Kidney tubule cell (primary cell): ENCODE measurements at places on chromosomes 12 and 14.
A peak's percentile ranks its signal among the peaks of the same experiment; 100 is the strongest.

DNA sequence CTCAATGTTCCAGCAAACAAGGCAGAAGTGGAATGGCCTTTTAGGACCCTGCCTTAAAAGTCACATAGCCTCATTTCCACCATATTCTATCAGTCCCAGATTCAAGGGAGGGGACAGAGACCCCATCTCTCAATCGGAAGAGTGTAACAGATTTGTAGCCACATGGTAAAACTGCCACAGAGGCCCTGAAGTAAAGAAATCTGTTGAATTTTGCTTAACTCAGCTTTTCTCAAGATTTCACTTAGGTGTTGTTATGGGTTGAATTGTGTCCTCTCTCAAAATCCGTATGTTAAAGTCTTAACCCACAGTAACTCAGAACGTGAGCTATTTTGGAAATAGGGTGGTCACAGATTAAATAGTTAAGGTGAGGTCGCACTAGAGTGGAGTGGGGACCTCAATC is 22.7 kb upstream of the CCDC60 start:
- no peak for DNase-seq

DNA sequence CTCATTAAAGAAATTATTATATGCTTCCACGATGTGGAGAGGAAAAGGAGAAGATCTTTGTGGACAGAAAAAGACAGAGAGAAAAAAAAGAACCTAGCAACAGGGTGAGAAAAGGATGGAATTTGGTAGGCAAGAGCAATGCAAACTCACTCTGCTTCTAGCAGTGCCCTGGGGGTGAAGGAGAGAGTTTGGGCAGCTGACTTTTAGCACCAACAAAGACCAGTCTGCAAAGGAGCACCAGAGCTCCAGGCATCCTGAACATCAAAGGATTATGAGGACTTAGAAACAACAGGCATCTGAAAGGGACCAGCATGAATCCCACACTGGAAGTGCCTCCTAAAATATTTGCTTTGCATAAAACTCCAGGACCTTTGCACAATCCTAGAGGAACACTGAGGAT is 32.8 kb upstream of the RERG start:
- DNase-seq = no peak

DNA sequence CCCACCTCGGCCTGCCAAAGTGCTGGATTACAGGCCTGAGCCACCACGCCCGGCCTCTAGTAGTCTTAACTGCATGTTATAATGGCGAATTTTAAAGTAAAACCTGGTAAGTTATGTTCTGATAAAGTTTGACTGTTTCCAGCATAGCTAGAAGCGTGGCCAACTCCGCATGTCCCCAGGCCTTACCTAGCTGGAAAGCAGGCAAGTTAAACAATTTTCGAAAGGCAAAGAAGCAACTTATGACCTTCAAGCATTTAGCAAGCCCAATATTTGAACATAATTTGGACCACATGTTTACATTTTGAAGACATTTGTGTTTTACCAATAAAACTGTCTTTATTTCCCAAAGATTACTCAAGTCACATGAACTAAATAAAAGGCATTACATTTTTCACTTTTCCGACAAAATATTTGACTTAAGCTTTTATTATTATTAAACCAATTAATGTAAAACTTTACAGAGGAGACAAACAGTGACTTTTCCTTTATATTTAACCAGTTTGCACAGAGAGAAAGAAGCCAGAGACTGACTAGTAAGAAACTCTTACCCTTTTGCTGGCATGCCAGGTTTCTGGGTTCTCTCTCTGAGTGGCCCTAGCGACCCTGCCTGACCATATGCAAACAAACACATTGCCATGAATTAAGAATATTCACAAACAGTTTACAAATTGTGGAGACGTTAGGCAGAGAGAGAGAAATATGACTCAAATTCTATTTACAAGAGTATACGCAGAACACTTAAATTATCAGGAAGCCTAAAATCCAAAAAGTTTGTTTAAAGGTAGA is 106.3 kb downstream of the RIN3 start:
- no peak for DNase-seq

DNA sequence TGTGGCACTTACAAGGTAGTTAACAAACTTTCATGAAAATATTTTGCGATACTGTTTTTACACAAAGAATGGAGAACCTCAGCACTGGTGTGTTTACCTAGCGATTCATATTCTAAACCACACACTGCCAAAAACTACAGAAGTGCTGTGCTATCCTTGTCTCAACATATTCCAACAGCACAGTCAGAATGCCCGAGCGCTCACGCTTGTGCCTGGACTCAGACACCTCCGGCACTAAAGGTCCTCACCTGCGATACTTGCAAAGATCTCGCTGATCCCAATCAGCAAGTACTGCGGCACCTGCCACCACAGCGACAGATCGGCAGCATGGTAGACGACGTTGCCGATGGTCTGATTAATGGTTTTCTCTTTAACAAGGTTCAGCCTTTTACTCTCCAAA is 23.2 kb downstream of the SLC15A4 start:
- no peak for DNase-seq

GRCh38 chr12:68406134-68406576 is 74.0 kb upstream of the MDM1 start:
- DNase-seq = peak; percentile 58

DNA sequence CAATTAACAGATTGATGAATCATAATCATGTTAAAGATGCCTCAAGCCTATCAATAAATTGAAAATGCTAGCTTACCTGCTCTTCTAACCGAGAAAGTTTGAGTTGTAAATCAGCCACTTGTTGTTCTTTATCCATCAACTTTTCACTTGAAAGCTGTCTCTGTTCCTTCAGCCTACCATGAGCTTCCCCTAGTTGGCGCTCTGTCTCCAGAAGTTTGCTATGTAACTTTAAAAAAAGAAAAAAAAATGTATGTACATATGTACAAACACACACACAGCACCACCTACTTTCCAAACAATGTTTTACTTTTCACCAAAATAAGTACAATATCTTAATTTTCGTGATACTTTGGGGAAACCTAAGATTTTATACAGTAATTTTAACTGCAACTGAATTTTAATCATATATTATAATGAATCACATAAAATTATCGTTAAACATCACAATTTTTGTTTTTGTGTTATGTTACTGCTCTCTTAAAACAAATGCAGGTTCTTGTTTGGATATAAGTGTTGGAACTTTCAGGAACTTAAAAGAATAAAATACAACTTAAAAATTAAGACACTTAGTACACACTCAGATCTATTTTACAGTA is 101.2 kb downstream of the EEA1 start:
- peak; percentile 42 for DNase-seq

DNA sequence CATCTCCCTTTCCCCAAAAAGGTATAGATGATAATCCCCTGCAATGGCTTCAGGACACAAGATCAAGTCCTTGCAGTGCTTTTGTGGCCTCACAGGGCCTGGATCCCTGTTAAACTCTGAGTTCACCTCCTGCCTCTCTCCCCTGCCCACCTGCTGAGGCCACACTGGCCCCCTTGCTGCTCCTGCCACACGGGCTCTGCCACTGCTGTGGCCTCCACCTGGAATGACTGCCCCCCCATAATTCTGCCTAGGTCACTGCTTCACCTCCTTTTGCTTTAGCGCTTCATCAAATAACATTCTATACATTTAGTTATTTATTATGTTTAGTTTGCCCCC is 653 bp upstream of the IFI27 start:
- no peak for DNase-seq

DNA sequence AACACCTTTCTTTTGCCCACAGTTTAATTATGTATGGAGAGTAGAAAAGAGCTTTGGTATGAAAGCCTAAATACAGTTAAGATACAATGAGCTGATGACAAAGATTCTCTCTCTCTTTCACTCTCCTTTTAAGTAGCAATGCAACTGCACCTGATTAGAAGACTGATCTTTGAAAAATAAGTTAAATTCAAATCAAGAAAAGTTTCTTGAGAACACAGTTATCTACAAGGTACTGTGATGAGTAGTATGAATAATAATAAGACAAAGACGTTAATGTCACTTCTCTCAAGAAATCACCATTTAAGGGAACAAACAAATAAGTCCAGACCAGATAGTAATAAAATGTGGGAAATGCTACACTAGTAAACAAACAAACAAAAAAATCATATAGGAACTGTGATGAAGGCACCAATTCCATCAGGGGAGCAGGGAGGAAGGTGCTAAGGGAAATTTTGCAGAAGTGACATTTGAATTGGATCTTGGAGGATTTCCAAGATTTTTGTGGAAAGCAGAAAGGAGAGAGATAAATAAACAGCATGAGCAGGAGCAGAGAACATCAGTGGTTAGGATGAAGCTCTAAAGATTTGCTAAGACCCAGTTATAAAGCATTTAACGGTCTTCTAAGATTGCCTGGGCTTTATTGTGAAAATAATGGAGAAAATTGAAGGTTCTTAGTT is 65.2 kb upstream of the STK38L start:
- DNase-seq = no peak

- no peak for DNase-seq
These were observed 3.9 kb upstream of the BLOC1S1 start for GRCh38 chr12:55711786-55712553.

DNA sequence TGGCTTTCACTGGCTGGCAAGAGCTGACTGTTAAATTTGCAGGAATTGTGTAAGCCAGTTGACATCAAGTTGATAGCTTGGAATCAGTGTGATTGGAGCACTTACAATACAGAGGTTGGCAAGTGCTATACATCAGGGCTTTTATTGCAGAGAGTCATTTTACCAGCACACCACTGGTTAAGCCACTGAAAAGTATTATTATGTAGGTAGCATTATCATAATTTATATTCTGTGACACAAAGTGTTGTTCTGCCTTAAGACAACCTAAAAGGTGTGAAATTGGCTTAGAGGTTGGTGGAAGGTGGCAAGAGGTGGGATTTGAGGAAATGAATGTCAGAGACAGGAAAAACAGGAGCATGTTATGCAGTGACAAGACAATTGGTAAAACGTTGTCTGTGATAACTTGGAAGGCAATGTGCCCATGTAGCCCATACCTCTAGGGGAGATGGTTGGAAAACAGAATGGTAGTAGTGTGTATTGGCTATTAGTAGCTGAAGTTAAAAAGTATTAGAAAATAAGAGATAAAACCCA is 172.9 kb upstream of the PRICKLE1 start:
- no peak for DNase-seq

- DNase-seq = no peak
These were observed 128.6 kb downstream of the PPM1H start for GRCh38 chr12:62806244-62806836.

DNA sequence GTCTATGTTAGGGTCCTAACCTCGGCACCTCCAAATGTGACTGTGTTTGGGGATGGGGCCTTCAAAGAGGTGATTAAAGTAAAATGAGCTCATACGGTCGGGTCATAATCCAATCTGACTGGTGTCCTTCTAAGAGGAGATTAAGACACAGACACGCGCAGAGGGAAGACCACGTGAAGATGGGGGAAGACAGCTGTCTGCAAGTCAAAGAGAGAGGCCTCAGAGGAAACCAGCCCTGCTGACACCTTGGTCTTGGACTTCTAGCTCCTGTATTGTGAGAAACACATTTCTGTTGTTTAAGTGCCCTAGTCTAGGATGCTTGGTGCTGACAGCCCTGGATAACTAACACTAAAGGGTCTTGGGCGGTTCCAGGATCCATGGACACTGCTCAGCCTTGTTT is 109.6 kb downstream of the DICER1 start:
- DNase-seq = no peak

DNA sequence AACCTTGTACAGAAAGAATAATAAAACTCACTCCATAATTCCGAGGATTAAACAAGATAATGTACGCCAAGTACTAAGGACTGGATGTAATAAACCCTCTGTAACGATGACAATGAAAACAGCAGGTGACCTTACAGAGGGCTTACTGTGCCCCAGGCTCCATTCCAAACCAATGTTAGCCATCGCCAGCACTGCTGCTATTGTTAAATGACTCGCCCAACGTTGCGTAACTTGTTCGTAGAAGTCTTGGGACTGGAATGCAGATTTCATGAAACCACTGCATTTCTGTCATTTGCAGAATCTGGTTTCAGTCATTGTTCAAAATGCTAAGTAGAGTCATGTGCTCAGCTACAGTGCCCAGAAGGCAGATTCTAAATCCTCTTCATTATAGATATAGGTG is 728 bp upstream of the STON2 start:
- peak; percentile 93 for DNase-seq

DNA sequence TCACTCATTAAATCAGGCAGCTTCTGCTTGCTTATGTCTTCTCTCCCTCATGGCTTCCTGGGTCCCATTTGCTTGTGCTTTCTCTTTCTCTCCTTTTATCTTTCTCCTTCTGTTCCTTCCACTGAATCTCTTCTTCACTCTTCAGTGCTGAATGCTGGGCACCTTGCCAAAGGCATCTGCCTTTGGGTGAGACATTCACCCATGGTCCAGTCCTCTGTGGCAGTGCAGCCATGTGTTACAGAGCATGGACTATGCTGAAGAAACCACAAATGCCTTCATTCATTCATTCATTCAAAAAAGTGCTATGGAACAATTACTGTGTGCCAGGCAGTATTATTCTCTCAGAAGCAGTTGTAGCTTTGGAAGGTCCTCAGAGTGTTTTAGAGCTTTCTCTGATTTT is 344.4 kb upstream of the STXBP6 start:
- DNase-seq = peak; percentile 51

DNA sequence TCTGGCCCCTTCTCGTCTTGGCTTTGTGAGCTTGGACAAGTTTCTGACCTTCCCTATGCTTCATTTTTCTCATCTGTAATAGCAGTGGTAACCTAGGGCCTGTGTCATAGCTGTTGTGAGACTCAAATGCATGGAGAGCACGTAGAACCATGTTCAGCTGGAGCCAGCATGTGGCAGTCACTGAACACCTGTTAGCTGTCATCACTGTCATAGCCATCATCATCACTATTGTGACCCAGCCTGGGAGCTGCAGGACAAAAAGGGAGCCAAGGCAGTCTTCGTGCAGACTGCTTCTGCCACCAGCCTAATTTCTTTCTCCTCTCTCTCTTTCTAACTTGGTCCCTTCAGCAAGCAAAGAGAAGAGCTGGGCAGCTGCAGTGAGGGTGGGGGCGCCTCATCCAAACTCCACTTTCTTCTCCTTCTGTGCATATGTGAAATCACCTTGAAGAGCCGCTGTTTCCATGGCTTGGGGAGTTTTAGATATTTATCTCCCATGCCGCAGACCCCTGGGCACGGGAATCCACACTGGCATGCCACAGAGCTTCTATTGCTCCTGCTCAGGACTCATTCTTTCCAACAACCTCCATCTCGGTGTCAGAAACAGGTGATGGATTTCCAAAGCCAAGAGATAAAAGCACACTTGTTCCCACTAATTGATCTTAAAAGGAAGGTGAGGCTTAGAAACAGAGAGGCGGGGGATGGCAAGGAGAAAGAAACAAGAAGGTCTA is 87.0 kb downstream of the SRRM4 start:
- DNase-seq = no peak

GRCh38 chr12:52618216-52618615 is at the start of gene KRT73:
KRT73 (minus strand) TSS chr12:52618559; CDS start chr12:52618524, 35 bp downstream.
- DNase-seq = no peak

DNA sequence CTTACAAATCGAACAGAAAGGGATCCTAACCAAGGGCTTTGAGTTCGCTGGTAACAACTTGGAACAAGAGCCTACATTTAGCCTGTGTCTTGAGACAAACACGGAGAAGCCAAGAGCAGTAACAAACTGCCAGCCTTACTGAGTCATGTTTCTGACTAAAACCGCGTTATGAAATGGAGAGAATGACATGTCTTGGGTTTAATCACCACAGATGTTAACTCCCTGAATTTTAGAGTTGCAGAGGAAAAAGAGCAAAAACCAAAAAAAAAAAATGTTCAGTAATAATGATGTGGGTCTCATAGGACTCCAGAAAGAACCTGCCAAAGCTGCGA is 1.0 kb downstream of the BLTP3B start:
- DNase-seq = peak; percentile 79

- no peak for DNase-seq
These were observed 199.7 kb downstream of the SPTSSA start for GRCh38 chr14:34262127-34262910.
